ENCODE measurements at places on chromosomes 13 and 19.

DNA sequence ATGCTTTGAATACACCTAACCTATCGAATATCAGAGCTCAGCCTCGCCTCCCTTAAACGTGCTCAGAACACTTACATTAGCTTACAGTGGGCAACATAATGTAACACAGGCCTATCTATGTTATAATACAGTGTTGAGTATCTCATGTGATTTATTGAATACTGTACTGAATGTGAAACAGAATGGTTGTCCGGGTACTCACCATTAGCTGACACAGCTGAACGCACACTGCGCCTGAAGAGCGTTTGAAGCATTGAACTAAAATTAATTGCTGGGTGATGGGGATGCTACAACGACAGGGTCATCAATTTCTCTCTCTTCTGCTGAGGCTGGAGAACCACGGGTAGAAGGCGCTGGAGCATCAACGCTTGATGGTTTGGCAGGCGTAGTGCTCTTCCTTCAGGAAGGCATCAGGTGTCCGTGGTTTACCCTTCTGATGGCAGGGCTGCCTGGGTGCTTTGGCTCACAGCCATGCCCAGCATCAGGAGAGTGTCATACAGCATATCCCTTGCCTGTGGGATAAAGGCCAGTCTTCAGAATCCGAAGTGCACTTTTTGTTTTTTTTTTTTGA, 46.9 kb upstream of the UBE2L5 start:
- no peak for DNase-seq

DNA sequence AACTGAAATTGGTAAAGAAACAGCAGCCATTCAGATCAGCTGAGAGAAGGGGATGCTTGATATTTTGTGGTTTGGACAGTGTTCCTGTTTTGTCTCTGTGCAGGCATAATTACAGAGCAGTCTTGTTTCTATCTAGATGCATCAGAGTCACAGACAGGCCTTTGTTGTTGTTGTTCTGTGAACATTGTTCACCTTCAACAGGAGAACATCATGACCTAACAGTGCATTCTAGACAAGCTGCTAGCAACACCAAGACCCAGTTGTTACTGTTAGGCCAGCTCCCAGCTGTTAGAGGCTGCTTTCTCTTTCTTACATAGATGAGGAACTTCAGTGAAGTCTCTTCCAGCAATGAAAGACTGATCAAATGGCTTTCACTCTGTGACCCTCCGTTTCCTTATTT, 8.5 kb upstream of the LSR start:
- DNase-seq = no peak

DNA sequence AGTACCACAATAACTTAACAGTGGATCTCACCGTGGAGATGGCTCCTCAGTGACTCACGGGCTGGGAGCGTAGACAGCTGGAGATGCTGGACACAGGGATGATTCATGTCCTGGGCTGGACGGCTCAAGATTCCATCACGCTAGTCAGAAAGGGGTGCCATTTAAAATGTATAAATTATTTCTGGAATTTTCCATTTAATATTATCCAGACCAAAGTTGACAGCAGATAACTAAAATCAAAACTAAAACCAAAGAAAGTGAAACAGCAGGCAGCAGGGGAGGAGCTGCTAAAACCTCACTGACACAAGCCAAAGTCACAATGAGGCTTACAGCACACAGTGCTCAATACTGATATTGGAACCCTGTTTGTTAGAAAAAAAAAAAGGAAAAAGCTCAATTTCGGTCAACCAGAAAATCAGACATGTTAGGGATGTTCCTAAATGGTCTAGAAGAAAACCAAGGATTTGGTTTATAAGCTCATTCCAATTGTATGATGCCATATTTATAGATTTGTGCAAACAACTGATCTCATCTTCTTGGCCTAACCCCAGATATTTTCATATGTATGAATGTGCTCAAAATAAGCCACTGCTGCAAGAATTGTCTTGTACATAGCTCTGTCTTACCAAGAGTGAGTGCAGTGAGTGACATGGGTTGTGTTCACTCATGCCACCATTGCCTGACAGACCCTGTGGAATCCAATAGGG, 111.8 kb downstream of the SACS start:
- DNase-seq = peak; percentile 39

- DNase-seq = no peak
Observed at GRCh38 chr13:91142572-91142971, 204.9 kb upstream of the MIR17HG start.

DNA sequence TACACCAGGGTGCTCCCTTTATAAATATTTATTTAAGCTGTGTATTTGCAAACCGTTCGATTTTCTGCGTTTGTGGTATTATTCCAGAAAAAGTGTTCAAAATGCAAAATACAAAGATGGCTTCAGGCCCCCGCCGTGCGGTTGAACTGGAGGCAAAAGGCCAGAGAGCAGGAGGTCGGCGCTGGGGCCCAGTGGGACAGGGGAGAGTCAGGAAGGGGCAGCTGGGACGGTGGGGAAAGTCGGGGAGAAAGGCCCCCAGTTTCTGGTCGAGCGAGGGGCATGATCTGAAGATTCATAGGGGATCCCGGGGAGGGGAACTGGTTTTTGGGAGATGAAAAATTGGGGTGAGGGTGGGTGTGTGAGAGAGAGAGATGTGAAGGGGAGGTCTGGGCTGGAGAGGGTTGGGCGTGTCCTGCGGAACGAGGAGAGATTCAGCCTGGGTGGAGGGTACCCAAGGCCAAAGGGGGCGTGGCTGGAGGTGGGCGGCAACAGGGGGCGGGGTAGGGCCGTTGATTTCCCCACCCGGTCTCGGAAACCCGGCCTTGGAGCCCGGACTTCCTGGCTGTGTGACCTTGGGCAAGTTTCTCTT, 678 bp downstream of the ISOC2 start:
- DNase-seq = no peak

- no peak for DNase-seq
Observed at GRCh38 chr19:29789007-29789406, 22.8 kb upstream of the CCNE1 start.

DNA sequence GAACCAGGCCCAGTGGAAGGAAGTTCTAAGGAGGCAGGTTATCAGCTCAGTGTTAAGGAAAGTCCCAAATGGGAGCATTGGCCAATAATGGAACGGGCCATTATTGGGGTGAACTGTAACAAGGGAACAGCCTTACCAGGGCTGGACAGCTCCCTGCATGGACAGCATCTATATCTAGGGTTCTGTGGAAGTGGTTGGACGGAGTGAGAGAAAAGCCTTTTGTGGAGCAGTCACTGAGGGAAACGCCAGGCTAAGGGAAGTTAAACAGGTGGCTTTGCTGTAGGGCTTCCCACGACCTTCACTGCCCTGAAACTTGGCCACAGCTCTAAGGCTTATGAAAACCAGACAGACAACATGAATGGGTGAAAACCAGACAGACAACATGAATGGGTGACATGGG, 17.0 kb downstream of the POU2F2 start:
- DNase-seq = no peak

DNA sequence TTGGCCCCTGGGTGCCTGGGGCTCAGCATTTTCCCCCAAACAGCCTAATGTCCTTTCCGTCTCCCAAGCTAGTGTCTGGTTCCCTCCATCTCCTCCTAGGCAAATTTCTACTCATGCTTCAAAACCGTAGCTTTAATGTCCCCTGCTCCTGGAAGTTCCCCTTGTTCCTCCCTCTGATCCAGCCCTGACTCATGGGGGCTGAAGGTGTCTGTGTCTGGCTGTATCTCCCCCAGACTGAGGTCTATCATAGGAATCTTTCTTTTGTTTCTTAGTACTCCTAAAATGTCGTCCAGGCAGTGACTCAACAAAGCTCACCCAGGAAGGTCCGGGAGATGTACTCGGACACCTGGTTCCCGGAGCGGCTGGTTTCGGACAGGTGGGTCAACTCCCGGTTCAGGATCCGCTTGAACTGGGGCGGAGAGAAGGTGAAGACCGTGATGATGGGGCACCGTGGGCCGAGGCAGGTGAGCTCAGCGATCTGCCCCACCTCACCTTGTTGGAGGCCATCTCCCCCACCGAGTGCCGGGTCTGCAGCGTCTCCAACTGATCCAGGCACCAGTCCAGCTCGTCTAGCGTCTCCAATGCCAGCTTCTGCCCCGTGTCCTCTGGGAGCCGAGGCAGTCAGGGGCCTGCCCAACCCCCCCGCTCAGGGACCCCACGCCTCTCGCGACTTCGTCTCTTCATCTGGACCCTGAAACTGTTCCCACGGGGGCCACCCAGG, 6.2 kb downstream of the PDE4C start:
- DNase-seq = no peak

- no peak for DNase-seq
Observed at GRCh38 chr13:71408416-71408815, 458.6 kb downstream of the DACH1 start.

- DNase-seq = peak; percentile 22
Observed at GRCh38 chr13:45511310-45512097, 46.8 kb downstream of the COG3 start.

- no peak for DNase-seq
Observed at GRCh38 chr19:17091758-17092333, 16.3 kb downstream of the MYO9B start.

- DNase-seq = peak; percentile 67
Observed at GRCh38 chr13:31909864-31910551, 121.6 kb upstream of the FRY start.

DNA sequence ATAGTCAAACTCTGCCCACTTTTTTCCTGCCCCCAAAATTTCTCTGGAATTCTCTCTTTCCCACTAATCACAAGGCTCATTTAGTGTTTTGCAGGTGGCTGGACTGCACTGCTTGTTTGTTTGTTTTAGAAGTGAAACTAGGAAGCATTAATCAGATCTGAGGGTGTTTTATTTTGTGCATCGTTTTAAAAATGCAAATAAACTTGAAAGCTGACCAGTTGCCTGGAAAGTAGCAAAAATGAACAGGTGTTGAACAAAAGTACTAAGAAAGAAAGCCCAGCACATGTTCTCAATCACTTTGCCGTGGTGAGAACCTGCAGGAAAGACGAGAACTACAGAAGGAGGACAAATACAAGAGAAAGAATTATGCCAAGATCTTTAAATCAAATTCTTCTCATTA, 365.5 kb downstream of the PCDH9 start:
- no peak for DNase-seq

- DNase-seq = no peak
Observed at GRCh38 chr19:49851456-49852259, 699 bp downstream of the PTOV1 start.

DNA sequence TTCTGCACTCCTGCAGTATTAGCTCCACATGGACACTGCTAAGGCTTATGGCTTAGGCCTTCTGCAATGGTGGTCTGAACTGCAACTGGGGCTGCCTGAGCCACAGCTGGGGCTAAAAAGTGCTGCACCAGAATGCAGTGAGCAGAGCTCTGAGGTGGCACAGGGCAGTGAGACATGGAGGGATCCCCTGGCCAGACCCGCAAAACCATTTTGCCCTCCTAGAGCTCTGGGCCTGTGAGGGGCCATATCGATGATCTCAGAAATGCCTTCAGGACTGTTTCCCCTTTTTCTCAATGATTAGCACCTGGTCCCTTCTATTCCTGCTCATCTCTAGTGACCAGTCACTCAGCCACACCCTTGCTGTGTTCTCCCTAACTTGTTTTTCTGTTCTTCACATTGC, 397.7 kb downstream of the UQCRFS1 start:
- no peak for DNase-seq

DNA sequence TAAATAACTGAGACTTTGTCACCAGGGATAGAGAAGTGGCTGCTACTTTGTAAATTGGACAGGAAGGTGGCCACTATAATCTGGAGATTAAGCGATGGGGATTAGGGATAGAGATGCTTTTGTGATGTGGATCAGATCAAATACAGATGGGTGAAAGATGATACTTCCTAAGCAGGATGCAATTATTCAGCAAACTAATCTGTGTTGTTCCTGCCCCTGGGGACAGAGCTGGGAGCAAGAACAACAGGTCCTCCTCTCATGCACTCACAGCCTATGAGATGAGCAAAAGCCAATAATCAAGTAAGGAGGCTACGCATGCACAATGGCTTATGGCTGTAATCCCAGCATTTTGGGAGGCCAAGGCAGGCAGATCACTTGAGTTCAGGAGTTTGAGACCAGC, 4.6 kb downstream of the RGL3 start:
- DNase-seq = no peak

DNA sequence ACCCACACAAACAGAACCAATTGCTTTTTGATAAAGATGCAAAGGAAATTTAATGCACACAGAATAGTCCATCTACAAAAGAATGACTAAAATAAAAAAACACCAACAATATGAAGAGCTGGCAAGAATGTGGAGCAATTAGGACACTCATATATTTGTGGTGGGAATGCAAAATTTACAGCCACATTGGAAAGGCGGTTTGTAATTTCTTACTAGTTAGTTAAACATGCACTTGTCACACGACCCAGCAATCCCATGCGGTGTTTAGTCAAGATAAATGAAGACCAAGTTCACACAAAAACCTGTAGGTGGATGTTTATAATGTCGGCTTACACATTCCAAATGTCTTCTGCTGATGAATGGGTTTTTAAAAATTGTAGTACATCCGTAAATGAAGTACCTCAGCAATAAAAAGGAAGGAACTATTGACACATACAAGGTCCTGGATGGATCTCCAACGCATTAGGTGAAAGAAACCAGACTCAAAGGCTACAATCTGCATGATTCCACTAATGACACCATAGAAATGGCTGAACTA, 5.2 kb downstream of the GRTP1 start:
- no peak for DNase-seq

GRCh38 chr19:33473653-33474305, 47.8 kb downstream of the PEPD start:
- DNase-seq = no peak

DNA sequence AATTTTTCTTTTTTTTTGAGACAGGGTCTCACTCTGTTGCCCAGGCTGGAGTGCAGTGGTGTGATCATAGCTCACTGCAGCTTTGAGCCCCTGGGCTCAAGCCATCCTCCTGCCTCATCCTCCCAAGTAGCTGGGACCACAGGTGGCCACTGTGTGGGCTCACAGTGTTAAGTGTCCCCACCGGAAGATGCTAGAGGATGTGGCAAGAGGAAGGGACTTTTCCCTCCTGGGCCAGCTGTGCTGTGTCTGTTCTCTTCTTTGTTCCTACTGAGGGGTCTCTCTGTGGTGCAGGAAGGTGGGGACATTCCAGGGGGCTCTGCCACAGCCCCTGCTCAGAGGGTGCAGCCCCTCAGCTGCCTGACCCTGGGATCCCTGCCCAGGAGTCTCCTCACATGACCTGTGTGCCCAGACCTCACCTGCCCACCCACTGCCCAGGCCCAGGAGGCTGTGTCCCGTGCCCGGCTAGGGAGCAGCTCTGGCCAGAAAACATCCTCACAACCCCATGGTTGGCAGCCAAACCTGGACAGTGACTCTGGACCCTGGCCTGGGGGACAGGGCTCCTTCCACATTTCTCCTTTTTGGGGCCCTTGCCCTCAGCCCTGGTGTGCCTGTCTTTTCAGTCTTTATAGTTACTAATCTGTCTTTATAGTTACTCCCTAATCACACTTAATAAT, 14.4 kb upstream of the ANKRD10 start:
- no peak for DNase-seq

- no peak for DNase-seq
Observed at GRCh38 chr13:34044660-34045080, 226.7 kb downstream of the RFC3 start.

- DNase-seq = no peak
Observed at GRCh38 chr19:50333737-50334617, 4.8 kb upstream of the KCNC3 start.

DNA sequence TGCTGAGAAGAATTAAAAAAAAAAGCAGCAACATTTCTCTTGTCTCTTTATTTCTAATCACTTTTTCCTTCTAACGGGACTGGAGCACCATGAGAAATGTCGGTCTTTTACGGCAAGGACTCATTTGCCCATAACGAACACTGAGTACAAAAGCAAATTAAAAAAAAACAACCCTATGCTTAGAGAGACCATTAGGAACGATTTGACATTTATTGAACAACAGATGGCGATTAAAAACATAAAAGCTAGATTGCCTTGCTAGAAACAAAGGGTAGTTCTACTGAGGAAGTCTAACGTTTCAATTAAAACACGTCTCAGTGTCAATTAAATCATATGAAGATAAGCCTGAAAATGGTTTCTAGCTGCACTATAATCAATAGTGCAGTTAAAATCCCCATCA, 51.1 kb downstream of the OLFM4 start:
- DNase-seq = no peak
